HS-27A (cell line): ENCODE measurements at places on chromosomes 5 and 9.

GRCh38 chr5:72539726-72540125 is 32.5 kb upstream of the ZNF366 start:
- DNase-seq: no peak

GRCh38 chr9:95642189-95642588 is 125.4 kb upstream of the PTCH1 start:
- no peak for DNase-seq

- DNase-seq: no peak
Measured at GRCh38 chr9:136011703-136012496, 50.7 kb upstream of the UBAC1 start.

- DNase-seq: no peak
Measured at GRCh38 chr5:4185127-4185526, 589.5 kb downstream of the IRX1 start.

DNA sequence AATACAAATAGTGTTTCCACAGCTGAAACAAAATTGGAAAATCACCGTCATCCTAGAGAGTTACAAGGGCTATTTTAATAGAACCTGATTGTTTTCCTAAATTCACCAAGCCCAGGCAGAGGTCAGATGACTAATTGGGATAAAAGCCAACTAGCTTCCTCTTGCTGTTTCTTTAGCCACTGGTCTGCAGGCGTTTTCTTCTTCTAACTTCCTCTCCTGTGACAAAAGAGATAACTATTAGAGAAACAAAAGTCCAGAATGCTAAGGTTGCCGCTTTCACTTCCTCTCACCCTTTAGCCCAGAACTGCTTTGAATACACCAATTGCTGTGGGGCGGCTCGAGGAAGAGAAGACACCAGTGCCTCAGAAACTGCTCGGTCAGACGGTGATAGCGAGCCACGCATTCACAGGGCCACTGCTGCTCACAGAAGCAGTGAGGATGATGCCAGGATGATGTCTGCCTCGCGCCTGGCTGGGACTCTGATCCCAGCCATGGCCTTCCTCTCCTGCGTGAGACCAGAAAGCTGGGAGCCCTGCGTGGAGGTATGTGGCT is at the start of gene TLR4:
Gene TLR4, plus strand, starts transcription at position 380 of the 552 bp plus-strand sequence. Its CDS starts 70 bp downstream, at position 450.
- peak; percentile 72 for DNase-seq
